ENCODE measurements at places on chromosomes 16 and 17. TPM values are rescaled to one million over a fixed set of nuclear protein-coding genes. Genes with fewer than 3 reads are reported as not detected.

PRAC2 gene
- total RNA-seq, result not detected

FOXF1 gene
- 31.7 TPM for total RNA-seq

RTN4RL1 gene
- 6.7 TPM for total RNA-seq

CSF3 gene
- total RNA-seq, result 1.0 TPM

CD300H gene
- not detected for total RNA-seq

SLC26A11 gene
- 25.5 TPM for total RNA-seq

MYO15B gene
- 267 TPM for total RNA-seq

PRSS36 gene
- total RNA-seq, result 1.1 TPM

RRAD gene
- total RNA-seq, result 7.7 TPM

GNAO1 gene
- total RNA-seq, result 23.8 TPM

DHRS7C gene
- not detected for total RNA-seq

TAT gene
- 0.26 TPM for total RNA-seq

GLIS2 gene
- total RNA-seq, result 11.7 TPM

KCNJ12 gene
- 1.6 TPM for total RNA-seq

BEAN1 gene
- total RNA-seq, result 1.6 TPM

CCL4L2 gene
- 0.81 TPM for total RNA-seq

TTLL6 gene
- total RNA-seq, result 0.68 TPM

LGALS9 gene
- 80.7 TPM for total RNA-seq

RETREG3 gene
- 76.5 TPM for total RNA-seq

All from ureter (tissue), 1 donor.